ENCODE measurements at places on chromosomes 7 and 10.

DNA sequence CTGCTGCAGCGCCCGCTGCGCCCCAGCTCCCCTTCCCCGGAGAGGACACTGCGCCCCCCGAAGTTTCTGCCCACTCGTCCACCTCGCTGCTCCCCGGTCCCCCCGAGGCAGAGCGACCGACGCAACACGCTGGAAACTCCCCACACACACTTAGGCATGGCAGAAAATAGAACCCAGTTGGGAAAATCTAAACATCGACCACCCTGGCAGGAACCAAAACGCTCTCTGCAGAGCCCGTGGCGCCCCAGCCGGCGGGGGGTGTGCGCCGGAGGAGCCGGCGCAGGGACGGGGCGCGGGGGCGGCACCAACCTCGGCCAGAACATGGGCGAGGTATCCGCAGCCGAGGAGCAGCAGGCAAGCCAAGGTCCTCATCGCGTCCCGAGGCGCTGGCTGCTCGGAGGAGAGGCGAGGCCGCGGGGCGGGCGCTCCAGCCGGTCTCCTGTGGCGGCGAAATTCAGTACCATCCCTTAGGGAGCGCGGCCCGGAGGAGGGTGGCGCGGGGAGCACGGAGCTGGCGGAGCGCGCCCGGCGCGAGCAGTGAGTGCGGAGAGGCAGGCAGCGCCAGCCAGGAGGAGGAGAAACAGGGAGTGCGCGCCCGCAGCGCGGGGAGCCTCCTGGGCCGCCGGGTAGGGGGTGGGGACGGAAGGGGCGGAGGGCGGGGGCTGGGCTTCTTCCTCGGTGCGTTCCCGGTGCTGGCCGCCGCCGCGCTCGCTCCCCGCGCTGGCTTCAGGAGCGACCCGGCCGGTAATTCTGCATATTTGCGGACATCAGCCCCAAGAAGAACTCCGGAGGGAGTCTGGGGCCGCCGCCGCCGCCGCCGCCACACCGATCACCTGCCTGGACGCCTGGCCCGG is 789 bp downstream of the PDGFA start:
- peak; percentile 91 for DNase-seq

DNA sequence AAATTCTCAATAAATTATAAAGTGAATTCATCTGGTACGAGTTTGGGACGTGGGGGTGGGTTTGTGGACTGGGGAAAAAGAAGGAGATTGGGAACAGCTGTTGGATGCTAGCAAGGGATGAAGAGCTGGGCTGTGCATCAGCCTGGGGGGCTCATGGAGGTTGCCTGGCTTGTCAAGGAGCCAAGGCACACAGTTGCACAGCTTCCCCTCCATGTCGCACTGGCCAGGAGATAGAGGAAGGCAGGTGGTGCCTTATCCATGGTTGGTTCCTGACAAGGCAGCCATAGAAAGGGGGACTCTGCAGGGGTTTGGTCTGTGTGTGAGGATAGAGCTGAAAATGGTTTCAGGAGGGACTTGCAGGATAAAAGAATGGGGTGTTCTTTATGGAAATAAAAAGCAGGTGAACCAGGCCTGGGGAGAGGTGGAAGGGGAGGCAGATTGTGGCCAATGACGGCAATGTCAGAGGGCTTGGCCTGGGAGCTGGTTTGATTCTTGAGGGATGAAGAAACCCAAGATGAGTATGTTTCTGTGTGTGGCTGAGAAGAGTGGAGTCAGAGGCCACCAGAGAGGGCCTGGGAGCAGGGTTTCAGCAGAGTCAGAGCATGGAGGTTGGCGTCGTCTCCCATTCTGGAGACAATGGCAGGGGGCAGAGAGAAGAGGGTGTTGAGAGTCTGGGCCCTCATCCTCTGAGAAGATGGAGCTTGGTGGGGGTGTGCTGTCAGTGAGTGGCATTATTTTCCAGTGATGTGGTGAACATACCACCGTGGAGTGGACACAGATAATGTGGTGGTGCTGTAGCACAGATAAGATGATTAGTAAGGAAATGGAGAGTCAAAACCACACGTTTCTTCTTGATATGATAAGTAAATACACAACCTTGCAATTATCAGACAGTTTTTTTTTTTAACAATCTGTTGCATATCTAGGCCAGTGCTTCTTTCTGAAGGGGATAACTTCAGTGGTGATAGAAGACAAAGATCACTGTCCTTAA is 108.2 kb downstream of the PTPN20 start:
- no peak for DNase-seq

GRCh38 chr7:46156086-46156485 is 235.0 kb upstream of the IGFBP3 start:
- no peak for DNase-seq

DNA sequence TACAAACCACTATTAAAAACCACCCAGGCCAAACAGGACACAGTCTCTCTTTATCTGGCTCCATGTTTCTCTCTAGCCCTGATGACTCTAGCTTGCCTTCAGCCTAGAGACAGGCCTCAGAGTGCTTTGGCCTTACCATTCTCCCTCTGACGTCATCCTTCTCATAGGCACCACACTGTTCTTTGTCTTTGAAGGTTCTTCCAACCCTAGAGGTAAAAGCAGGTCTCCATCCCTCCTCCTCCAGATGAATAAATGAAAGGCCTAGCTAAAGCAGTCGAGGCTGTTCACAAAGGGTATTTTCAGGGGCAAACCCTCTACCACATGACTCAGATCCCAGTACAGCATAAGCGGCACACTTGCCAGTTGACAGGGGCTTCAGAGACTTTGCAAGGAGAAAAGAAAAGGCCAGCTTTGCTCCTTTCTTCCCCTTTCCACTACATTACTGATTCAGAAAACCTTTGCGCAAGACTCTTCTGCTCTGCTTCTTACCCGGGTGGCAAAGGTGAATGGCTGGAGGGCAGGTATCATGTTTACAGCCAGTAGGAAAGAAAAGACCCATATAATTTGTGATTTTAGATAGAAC is 14.8 kb downstream of the NFE2L3 start:
- DNase-seq: no peak

- no peak for DNase-seq
These were observed 279.9 kb upstream of the NEBL start for GRCh38 chr10:21176934-21177480.

- no peak for DNase-seq
These were observed 72.8 kb upstream of the NXPH1 start for GRCh38 chr7:8360564-8361153.

DNA sequence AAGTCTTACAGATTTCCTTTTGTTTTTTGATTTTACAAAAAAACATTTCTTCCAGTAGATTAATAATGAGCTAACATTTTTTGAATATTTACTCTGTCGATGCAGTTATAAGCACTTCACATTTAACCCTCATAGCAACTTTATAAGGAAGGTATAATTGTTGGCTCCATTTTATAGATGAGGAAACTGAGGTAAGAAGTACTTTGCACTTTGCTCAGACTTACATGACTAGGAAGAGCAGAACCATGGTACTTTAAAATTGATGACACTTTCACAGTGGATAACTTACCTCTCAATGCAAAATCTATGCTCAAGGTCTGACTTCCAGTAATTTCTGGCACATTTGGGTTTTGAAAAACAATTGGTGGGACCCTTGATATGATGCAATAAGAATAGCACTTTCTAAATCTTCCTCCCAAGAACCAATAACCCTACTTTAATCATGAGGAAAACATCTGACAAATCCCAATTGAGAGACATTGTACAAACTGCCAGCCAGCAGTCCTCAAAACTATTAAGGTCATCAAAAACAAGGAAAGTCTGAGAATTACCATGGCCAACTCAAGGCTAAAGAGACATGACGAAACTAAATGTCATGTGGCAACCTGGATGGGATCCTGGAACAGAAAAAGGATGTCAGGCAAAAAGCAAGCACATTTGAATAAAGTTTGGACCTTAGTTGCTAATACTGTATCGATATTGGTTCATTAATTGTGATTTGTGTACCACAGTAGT is 72.6 kb downstream of the RALA start:
- DNase-seq: no peak

DNA sequence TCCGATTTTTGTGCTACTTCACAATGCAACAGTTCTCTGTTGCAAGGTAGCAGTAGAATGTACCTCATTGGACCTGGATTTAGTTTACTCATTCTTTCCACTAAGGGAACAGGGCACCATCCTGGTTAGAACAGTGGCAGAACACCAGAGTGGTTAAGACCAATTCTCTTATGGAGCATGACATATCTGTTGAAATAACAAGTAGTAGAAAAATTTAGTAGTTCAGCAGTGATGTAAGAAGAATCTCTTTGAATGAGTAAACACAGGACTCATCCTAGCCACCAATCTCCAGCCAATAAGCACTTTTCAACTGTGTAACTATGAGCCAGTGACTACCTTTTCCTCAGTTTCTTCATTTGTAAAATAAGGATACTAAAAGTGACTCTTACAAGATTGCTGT is 2.4 kb downstream of the ANKRD22 start:
- no peak for DNase-seq
